ENCODE measurements at places on chromosomes 5 and 9. TPM values are rescaled to one million over a fixed set of nuclear protein-coding genes. Genes with fewer than 3 reads are reported as not detected.

The LCN9 gene
- total RNA-seq = not detected

DNA sequence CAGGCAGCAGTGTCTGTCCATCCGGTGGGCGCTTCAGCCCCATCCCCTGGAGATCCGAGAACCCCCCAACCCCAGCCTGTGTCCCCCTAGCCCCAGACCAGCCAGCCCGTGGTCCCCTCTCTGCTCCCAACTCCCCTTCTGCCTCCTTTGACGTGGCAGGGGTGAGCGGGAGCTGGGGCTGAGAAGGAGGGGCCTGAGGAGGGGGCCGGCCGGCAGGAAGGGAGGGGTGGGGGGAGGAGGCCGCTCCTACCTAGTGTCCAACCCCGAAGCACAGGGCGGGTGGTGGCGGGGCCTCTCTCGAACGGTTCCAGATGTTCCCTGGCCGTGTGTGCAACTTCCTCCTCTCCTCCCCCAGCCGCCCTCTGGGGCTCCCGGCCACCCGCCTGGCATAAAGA lies 31.0 kb downstream of the GOLGA2 start:
- DNase-seq = peak; percentile 95

The PDE6A gene
- not detected for total RNA-seq

- DNase-seq = no peak
These were observed 30.6 kb downstream of the PLPP7 start for GRCh38 chr9:131320031-131320685.

The SAPCD2 gene
- total RNA-seq = 5.4 TPM

The LCN10 gene
- total RNA-seq = not detected

Data from GM23248 (cell line).